ENCODE measurements at places on chromosomes 6 and 20.

DNA sequence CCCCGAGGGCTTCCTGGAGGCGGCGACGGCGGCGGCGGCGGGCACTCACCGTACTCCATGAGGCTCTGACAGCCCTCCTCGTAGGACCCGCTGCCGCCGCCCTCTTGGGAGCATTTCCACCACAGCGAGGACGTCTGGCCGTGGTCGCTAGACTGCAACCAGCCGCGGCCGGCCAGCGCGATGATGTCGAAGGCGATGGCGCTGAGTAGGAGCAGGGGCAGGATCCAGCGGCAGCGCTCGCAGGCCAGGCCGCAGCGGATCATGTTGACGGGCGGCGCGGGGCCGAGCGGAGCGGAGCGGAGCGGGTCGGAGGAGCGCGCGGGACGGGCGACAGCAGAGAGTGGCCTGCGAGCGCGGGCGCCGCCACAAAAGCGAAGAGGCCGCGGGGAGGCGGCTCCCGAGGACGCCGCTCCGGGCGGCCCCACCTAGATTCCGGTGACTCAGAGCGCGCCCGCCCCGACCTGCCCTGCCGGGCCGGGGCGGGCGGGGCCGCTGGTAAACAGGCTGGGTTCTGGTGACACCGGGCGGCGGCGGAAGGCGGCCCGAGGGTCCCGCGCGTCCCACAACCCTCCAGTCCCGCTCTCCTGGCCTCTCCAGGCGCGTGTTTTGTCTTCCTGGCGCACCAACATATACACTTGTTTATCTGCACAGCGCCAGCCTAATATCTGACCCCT, at the start of gene PERP:
Gene PERP (minus strand): TSS at position 342 of the 674 bp plus-strand sequence. CDS start 79 bp downstream, at position 263.
- peak; percentile 51 for DNase-seq

- no peak for DNase-seq
Observed at GRCh38 chr6:90643381-90643780, 56.5 kb upstream of the MAP3K7 start.

GRCh38 chr6:42530751-42531150, 33.1 kb upstream of the UBR2 start:
- no peak for DNase-seq

DNA sequence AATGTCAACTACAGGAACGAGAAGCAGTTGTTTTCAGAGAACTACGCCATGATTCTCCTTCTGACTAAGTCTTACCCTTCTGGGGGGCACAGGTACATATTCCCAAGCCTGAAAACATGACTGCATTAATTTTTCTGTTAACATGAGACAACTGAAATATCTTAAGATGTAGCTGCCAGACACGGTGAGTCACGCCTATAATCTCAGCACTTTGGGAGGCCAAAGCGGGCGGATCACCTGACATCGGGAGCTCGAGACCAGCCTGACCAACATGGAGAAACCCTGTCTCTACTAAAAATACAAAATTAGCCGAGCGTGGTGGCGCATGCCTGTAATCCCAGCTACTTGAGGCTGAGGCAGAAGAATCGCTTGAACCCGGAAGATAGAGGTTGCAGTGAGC, 21.7 kb downstream of the TBC1D20 start:
- DNase-seq, result no peak
